ENCODE measurements at places on chromosomes 3 and 15.

DNA sequence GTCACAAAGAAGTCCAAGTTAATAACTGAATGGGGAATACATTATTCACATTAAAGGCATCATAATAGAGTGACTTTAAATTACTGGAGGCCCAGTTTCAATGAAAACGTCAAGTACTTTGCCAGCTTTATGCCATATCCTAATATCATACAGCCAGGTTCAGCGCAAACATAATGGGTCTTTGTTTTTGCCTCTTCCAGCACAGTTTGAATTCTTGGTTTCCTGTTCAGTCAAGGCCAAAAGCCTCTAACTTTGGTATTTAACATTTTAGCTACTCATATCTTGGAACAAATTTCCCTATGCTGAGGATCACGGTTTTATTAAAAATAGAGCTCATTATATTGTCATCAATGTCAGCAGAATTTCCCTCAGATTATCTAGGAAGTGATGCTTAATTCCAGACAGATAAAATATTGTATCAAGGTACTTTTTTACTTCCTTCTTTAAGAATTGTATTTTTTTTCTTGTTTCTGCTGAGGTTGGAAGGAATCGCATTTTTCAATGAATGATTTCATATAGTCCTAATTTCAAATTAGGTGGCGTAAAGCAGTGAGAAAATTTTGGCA is 269.2 kb downstream of the THRB start:
- no peak for DNase-seq

DNA sequence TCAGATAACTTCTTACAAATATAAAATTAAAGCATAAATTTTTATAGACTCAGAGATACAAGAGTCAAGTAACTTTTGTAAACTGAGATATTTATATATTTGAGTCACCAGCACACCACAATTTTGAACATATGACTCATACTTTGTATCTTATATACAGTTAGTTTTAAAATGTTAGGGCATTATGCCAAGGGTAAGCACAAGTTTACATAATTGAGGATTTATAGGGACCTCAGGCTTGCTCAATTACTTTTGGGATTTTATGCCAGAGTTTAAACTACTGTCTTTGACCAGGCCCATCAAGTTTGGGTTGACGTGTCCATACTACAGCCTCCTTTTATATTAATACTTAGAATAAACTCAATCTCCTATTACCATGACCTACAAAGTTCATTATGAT is 7.4 kb upstream of the FGF7 start:
- DNase-seq: no peak

- no peak for DNase-seq
These were observed 199.6 kb downstream of the SHOX2 start for GRCh38 chr3:157906627-157907026.

DNA sequence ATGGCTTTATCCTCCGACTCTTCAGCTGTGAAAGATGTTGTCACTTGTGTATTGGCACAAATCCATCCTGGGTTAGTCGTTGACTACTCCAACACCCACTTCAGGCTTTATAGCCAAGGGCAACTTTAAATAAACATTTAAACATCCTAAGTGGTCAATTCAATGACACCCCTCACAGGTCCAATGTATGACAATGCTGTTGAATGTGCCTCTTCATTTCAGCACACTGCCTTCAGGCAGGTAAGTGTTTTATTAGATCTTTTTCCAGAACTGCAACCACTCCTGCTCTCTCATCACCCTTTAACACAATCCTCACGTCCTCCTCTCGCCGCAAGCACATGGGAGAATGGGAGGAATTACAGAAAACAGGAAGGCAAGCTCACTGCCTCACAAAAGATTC is 30.3 kb downstream of the IL12A start:
- DNase-seq: no peak

DNA sequence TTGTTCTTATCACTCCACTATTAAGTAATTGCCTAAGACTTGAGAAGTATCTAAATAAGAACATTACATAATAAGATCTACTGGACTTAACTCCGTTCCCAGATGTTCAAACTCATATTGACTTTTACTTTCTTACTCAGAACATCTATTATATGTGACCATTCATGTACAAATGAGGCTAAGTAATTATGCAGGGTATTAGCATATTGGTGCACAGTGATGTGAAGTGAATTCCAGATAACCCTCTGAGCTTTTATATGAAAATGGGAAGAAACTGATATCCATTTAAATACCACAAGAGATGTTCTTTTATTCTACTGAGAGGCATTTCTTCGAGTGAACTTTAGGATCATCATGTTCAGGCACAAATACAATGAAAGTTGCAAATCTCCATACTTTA is 135.7 kb downstream of the ZPLD1 start:
- DNase-seq: no peak

DNA sequence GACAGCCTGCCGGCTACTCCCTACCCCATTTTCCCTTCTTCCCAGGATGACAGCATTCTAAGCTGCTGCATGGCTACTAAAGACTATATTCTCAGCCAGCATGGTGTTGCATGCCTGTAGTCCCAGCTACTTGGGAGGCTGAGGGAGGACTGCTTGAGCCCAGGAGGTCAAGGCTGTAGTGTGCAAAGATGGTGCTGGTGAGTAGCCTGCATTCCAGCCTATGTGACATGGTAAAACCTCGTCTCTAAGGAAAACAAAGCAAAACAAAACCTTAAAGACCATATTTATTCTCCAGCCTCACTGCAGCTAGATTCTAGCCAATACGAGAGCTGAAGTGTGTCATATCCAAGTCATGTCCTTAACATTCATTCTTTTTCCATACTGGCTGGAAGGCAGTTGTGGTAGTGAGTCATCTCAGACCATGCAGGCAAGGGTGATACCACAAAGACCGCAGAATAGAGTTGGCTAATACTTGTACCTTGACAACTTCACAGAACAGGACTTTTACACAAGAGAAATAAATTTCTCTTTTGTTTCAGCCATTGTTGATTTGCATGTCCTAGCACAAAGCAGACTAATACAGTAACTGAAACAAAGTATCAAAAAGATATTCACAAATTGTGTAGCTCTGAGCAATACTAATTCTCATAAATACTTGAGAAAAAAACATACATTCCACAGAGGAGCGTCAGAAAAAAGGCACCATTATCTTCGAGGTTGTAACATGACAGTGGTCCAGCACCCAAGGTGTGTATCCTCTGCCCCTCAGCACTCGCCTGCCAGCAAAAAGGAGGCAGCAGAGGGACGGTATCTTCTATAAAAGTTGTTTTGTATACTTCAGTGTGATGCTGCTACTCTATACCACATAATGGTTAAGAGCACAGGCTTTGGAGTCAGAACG is 14.8 kb downstream of the PBRM1 start:
- DNase-seq: no peak

DNA sequence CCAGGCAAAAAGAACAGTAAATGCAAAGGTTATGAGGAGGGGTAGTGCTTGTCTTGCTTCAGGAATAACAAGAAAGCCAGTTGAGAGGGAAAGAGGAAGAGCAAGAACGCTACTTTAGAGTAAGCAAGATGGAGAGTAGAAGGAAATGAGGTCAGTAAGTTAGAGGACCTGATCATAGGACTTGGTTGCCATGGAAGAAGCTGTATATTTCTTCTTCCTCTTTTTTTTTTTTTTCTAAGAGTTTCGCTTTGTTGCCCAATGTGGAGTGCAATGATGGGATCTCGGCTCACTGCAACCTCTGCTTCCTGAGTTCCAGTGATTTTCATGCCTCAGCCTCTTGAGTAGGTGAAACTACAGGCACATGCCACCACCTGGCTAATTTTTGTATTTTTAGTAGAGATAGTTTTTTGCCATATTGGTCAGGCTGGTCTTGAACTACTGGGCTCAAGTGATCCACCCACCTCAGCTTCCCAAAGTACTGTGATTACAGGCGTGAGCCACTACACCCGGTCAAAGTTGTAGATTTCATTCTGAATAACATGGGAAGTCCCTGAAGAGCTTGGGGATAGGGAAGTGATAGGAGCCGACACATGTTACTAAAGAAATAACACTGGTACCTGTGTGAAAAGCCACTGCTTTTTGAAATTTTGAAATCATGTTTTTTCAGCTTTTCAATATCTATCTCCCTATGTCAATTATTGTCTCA is 527.9 kb upstream of the NAALADL2 start:
- DNase-seq: no peak

GRCh38 chr15:63582718-63583426 is 14.3 kb upstream of the FBXL22 start:
- no peak for DNase-seq

- DNase-seq: no peak
These were observed 73.6 kb downstream of the ETV5 start for GRCh38 chr3:186035277-186035676.

GRCh38 chr3:53167418-53168174 is 6.6 kb downstream of the PRKCD start:
- no peak for DNase-seq

DNA sequence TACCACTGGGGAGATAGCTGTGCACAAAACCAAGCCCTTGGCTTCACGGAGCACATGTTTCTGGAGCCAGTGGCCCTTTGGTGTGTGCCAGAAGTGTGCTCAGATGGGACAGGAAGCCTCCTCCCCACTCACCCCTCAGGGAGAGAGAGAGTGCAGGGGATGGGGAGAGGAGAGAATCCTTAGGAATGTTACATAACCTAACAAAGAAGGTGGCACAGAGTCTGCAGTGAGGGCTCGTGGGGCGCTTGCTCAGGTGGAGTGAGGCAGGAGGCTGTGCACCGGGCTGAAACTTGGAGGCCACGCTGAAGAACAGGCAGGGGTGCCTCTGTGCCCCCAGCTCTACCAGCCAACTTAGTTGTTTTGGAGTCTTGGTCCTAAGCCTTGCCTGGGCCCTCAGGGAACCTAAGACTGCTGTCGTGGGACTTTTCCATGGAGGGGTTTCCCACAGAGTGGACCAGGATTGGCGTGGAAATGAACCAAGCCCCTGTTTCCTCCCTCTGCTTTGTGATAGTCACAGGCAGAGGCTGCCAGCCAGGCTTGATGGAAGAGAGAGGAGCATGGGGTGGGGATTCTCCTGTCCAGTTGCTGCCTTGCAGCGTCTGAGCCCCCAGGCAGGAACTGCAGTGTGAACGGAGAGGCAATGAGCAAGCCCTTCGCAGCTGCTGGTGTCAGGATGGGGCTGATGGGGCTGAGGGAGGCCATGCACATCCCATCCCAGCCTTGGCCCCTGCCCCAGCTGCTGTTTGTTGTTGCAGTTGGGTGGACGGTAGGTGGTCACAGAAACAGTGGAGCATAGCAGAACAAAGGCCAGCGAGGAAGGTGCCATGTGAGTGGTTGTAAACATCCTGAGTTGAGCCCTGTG is 32.7 kb downstream of the PDIA5 start:
- no peak for DNase-seq

- no peak for DNase-seq
These were observed 156.1 kb downstream of the FBLN2 start for GRCh38 chr3:13705051-13705450.

Measured in stimulated activated CD4-positive, alpha-beta T cell treated with anti-CD3 and anti-CD28 coated beads, Interleukin-1b, Interleukin-23, amount 100 ng/mL, for 24 hours (primary cell).